ENCODE measurements at places on chromosomes 3 and 15.

GRCh38 chr15:59812250-59812870 lies 123.2 kb upstream of the BNIP2 start:
- DNase-seq, result no peak

DNA sequence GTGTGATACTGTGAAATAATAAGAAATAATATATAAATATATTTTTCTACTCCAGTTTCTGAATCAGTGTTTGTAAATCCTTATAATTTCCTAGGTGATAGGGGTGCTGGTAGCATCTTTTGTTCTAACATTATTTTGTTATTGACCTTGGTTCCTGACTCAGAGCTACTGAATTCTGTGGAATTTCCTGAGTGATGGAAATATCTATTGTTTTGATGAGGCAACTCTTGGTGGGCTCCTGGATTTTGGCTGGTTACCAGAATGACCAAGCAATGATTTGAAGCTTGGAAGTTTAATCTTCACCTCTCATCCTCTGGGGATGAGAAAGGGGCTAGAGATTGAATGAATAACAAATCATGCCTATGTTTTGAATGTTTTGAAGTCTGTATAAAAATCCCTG lies 377.3 kb downstream of the LPP start:
- no peak for DNase-seq

DNA sequence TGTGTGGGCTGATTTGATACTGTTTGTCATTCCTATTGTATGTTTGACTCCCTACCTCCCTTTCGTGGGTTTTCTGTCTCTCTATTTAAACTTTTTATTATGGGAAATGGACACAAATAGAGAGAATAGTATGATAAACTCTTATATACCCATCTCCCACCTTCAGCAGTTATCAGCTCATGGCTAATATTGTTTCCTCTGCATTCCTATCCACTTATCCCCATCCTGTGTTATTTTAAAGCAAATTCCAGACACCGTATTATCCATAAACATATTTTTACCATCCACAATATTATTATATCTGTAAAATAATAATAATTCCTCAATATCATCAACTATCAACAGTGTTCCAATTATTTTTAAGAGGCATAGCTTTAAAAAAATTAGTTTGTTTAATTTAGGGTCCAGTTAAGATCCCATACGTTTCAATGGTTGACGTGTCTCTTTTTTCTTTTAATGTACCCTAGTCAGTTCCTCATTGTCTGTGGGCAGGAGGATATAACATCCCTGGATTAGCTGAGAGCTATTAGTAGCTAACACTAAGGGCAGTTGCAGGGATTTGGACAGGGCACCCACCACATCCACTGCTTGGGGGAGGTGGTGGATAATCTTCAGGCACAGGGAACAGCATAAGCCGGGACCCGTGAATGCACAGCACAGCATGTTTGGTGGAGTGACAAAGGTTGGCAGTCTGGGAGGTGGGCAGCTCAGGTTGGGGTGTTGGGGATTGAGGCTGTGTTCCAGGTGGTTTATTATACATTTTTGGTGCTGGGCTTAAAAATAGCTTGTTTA lies 23.5 kb downstream of the PLCL2 start:
- no peak for DNase-seq

GRCh38 chr3:101828276-101828675 lies 21.0 kb upstream of the NFKBIZ start:
- DNase-seq, result no peak

- DNase-seq, result no peak
Observed at GRCh38 chr3:178505832-178506231, 30.4 kb upstream of the KCNMB2 start.

- no peak for DNase-seq
Observed at GRCh38 chr3:105834768-105835167, 34.0 kb downstream of the CBLB start.

DNA sequence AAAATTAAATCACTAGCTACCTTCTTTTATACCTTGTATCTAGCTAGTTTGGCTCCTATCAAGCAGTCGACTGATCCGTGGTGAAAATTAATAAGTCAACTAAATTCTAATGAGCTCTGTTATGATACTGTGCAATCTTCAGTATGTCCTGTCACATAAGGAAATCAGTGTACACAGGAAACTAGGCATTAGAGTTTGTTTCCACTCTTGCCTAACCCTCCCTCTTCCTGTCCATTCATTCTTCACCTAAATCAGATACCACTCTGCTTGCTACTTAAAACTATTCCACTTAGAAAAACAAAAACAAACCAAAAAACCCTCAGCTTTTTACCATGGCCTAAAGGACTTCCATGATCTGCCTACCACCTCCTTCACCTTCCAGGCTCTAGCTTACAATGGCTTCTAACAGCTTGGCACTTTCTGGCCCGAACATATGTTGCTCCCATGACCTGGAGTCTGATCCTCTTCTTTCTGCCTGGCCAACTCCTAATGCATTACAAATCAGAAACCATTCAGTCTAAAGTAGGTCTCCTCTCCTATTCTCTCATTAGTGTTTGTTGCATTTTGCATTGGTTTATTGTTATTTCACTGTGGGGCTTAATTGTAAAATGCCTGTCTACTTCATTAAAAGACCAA lies 7.9 kb downstream of the RFC4 start:
- DNase-seq, result no peak

DNA sequence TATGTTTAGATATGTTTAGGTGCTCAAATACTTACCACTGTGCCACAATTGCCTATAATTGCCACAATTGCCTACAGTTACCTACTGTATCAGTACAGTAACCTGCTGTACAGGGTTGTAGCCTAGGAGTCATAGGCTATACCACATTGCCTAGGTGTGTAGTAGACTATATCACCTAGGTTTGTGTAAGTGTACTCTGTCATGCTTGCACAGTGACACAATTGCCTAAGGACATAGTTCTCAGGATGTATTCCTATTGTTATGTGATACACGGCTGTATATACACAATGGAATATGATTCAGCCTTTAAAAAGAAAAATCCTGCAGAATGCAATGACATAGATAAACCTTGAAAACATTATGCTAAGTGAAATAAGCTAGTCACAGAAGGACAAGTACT lies 264.8 kb downstream of the RAP2B start:
- no peak for DNase-seq

GRCh38 chr3:65843732-65844131 lies 195.0 kb downstream of the MAGI1 start:
- DNase-seq, result no peak

GRCh38 chr15:35557012-35557411 lies 11.0 kb upstream of the DPH6 start:
- DNase-seq, result no peak

- no peak for DNase-seq
Observed at GRCh38 chr3:194808640-194809097, 123.0 kb downstream of the FAM43A start.

DNA sequence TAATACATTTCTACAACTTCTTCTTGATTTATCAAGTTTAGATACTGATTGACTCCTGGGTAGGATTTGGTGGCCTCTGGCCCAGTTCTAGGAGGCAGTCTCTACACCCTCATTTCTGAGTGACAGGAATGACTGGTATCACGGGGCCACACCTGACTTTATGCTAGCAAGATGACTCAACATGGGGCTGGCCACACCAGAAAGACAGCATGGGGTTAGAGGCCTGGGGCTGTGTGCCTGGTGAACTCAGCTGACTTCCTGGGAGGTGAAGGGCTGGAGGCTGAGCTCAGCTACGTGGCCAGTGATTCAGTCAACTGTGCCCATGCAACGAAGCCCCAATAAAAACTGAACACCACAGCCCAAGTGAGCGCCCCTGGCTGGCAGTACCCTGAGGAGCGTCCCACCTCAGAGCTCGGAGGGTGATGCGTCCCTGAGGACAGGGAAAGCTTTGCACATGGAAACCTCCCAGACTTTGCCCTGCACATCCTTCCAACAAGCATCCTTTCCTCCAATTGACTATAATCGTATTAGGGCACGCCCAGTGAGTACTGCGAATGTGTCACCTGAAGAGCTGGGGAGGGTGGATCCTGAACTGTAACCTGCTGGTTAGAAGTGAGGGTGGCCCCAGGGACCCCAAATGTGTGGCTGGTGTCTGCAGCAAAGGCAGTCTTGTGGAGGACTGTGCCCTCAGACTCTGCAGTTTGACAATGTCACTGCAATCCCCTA lies 57.2 kb downstream of the NIPA2 start:
- no peak for DNase-seq

- no peak for DNase-seq
Observed at GRCh38 chr15:94877833-94878232, 646.5 kb downstream of the MCTP2 start.

GRCh38 chr3:58526515-58526957 lies 10.5 kb downstream of the ACOX2 start:
- no peak for DNase-seq

DNA sequence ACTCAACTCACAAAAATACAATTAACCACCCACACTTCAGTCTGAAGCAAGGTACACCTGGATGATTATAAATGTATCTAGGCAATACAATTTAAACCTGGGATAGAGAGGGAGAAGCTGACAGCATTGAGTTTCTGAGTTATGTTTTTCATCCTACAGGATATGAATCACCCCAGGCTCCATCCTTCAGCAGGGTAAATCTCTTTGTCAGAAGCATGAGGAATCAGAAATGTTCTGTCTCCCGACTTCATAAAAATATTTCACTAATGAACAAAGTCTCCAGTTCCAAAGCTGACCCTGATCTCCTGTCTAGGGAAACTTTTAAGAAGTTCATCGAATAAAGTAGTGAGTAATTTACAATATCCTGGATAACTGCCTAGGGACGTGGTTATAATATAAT lies 25.5 kb upstream of the FRMD4B start:
- DNase-seq, result no peak

- DNase-seq, result no peak
Observed at GRCh38 chr3:56844536-56844935, 42.8 kb upstream of the ARHGEF3 start.

- DNase-seq, result no peak
Observed at GRCh38 chr15:94584833-94585244, 353.5 kb downstream of the MCTP2 start.

DNA sequence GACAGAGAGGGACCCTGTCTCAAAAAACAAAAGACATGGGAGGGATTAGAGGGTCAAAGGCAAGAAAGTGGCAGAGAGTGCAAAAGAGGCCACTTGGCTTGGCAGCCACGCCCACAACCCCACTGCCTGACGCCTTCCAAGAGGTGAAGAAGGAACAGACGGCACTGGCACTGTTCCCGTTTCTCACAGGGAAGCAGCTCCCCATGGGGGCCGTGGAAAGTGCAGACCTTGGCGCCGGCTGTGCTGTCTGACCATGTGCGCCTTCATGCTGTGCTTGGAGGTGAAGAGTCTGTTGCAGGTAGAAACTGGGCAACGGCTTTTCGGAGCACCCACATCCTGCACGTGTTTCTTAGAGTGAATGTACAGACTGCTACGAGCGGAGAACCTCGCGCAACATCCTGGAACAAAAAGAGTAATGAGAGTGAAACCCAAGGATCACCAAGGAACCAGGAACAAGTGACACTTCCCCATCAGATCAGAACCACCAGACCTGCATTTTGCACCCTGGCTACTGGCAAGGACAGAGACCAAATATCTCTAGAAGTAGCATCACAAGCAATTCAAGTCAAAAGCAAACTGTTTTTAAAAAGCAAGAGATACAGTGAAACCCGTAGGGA lies 9.7 kb downstream of the ZXDC start:
- no peak for DNase-seq

DNA sequence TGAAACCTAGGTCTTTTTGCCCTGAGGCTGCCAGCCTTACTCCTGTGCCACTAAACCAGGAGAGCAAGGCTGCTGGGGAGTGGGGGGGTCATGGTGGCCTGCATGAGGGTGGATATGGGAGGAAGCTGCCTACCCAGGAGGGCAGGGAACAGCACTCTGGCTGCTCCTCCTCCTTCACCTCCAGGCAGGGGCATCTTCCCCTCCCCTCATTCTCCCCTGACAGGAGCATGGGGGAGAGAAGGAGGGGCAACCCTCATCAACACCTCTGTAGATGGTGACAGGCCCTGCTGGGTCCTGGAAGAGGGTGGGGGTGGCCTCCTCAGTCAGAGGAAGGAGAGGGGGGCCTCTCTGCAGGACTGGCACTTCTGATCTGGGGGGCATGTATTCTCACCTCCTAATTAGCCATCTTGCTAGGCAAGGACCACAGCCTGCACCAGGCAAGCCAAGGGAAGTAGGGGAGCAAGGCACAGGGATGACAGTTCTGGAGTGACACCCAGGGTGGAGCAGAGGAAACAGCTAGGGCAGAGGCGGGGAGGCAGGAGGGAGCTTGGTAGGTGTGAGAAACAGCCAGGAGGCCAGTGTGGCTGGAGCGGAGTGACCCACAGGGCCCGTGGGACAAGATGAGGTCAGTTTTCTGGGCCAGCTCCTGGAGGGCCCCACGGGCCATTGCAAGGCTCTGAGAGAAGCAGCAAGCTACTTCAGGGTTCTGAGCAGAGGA lies 4.9 kb downstream of the CCDC33 start:
- DNase-seq, result no peak

- no peak for DNase-seq
Observed at GRCh38 chr15:59446232-59446957, 8.4 kb downstream of the FAM81A start.

- no peak for DNase-seq
Observed at GRCh38 chr15:71638876-71639275, 171.5 kb upstream of the NR2E3 start.

GRCh38 chr15:96692826-96693225 lies 362.3 kb downstream of the NR2F2 start:
- DNase-seq, result no peak

- no peak for DNase-seq
Observed at GRCh38 chr3:195274259-195274966, 3.5 kb upstream of the XXYLT1 start.

DNA sequence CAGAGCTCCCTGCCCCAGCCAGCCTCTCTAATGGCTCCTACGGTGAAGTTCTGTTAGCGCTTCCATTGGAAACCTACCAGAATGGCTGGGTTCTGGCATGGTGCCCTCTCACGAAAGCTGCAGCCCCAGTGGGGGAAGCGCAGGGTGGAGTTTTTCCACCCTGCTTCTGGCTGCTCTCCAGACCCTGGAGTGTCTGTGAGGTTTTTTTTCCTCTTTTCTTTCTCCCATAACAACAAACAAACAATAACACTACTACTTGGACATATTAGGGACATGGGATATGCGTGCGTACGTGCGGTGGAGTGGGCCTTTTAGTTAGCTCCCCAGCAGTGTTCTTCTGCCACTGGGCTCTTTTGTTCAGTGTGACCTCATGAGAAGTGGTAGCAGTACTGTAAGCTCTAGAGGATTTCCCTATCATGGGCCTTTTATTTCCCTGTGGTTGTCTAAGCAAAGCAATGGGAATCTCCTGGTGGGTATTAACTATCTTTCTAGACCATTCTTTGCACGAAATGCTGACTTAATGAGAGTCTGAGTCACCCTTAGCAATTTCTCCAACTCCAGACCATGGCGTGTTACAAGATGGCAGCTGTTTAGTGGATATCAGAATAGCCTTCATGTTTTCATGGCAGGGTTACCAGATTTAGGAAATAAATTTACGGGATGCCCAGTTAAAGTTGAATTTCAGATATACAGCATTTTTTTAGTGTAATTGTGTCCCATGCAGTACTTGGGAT lies 161.9 kb downstream of the FNDC3B start:
- peak; percentile 96 for DNase-seq

DNA sequence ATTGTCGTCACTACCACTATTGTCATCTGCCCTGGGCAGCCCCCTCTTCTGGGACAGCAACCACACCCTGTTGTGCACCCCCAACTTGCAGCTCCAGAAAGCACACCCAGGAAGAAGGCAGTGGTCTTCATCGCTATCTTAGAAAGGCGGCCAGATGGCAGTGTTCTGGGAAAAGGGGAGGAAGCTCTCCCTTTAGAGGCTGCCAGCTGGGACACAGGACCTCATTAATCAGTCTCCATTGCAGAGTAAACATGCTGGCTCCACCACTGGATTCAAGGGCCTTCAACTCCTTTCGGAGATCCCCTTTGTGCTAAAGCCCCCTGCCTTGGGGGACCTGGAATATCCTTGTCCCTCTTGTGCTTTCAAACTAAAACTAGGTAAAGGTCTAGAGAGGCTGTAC lies 199.3 kb upstream of the LINGO1 start:
- no peak for DNase-seq

Measured in NCI-H2029 treated with DMSO at 0.1 percent for 48 hours (cell line).